Left colon (tissue), 2 donors: ENCODE measurements at places on chromosomes 11 and 22. TPM values are rescaled to one million over a fixed set of nuclear protein-coding genes. Genes with fewer than 3 reads are reported as not detected.

The RTN4R gene
- 4.0 TPM for total RNA-seq

The NELL1 gene
- 0.09 TPM for total RNA-seq

The ZNF202 gene
- 7.5 TPM for total RNA-seq

The BARX2 gene
- total RNA-seq, result 31.3 TPM

The IFITM10 gene
- 0.87 TPM for total RNA-seq

The SHANK2 gene
- 43.0 TPM for total RNA-seq

The CABP4 gene
- 2.0 TPM for total RNA-seq

The SORL1 gene
- total RNA-seq, result 132 TPM

The PLEKHA7 gene
- total RNA-seq, result 81.3 TPM

The SPTBN2 gene
- 3.9 TPM for total RNA-seq

The FTH1 gene
- total RNA-seq, result 4,322 TPM

The TOMM22 gene
- 85.0 TPM for total RNA-seq

The SGSM1 gene
- 2.1 TPM for total RNA-seq

The OR51F2 gene
- total RNA-seq, result not detected

The TESMIN gene
- total RNA-seq, result 12.9 TPM

The HOATZ gene
- not detected for total RNA-seq

The RIMBP3C gene
- 0.28 TPM for total RNA-seq

The APOA1 gene
- not detected for total RNA-seq

The GGTLC3 gene
- not detected for total RNA-seq

The SCN3B gene
- 0.59 TPM for total RNA-seq

The HBE1 gene
- not detected for total RNA-seq

The GAB4 gene
- total RNA-seq, result not detected

The BLID gene
- not detected for total RNA-seq

The DNAJB13 gene
- total RNA-seq, result not detected

The CTNND1 gene
- total RNA-seq, result 553 TPM

The CASTOR1 gene
- 3.7 TPM for total RNA-seq

The SCGB1A1 gene
- not detected for total RNA-seq

The PKNOX2 gene
- 1.5 TPM for total RNA-seq
